ENCODE measurements at places on chromosomes 2 and 18. TPM values are rescaled to one million over a fixed set of nuclear protein-coding genes. Genes with fewer than 3 reads are reported as not detected.

DNA sequence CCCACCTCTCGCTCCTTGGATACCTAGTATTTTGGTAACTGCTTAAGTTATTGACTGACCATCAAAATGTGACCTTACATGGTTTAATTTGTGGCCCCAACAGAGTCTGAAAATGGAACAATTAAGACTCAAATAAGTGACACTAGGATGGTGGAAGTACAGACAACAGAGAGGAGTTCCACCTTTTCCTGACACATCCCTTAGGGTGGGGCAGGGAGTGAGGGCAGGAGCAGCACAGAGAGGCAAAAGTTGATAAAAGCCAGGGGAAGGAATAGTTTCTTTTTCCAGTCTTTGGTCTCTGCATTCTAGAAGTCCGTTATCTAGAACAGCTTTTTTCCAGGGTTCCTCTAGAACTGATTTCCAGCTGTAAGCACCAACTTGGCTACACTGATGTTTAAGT, 32.2 kb downstream of the FTCDNL1 start:
- DNase-seq: no peak

GRCh38 chr2:144042751-144043150, 477.2 kb downstream of the ZEB2 start:
- DNase-seq: no peak

DNA sequence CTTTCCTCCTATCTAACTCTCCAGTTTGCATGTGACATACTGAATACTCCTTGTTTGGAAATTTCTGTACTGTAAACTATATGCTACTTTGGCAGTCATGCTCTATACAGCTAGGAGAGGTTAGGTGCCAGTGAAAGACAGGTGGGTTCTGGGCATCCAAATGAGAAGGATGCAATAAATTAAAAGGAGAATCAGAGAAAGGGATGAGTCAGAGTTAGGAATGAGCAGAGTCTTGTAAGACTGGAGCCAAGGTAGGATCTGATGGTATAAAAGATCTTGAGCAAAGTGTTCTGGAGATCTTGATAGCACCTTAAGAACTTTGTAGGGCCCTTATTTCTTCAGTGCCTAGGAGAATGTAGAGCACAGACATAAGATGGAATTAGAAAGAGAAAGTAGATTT, 58.7 kb upstream of the STAM2 start:
- DNase-seq: no peak

DNA sequence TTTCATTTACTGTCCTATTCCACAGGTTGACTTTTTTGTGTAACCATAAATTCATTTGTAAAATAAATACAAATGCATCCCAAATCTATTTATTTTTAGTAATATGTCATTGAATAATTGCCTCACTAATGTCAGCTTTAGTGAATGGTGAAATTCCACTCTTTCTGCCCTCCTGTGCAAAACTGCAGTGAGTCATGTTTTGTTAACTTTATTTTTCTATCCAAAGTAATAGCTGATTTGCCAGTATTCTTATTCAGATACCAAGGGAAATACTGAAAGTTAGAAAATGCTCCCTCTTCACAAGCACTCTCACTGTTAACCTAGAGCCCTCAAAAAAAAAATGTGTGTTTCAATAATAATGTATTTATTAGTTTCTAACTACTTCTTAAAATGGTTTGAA, 322.8 kb downstream of the RIT2 start:
- DNase-seq: no peak

GRCh38 chr2:171523088-171524017, 1.1 kb downstream of the CYBRD1 start:
- peak; percentile 17 for DNase-seq

- no peak for DNase-seq
Measured at GRCh38 chr2:10002681-10003080, 40.7 kb upstream of the KLF11 start.

DNA sequence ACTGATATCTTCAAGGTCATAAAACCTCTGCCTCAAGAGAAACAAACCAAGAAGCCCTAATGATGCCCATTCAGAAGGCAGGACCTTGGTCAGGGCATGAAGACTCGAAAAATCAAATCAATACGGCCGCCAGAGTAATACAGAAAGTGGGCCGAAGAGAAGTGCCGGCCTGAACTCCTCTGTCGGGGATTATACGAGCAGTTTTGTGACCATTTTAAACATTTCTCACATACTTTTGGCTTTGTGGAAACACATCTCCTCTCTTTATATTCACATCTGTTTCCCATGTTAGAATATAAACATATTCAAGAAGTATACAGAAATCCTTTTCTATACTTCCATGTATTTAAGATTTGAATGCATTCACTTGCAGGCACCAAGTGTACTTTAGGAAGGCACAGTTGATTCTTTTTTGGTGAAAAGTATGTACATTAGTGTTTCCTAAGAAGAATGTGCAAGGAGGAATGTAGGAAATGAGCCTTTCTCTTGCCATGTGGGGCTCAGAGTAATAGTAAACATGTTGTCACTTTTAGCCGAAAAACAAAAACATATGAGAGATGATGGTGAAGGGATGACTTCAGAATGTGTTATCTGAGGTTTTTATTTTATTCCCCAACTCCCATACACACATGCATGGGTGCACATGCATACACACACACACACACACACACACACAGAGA, 707.9 kb upstream of the ID2 start:
- DNase-seq: no peak

- no peak for DNase-seq
Measured at GRCh38 chr2:129192117-129192516, 787.3 kb upstream of the RAB6C start.

- DNase-seq: no peak
Measured at GRCh38 chr2:240886023-240886565, 9.9 kb downstream of the MAB21L4 start.

- DNase-seq: no peak
Measured at GRCh38 chr2:455913-456312, 168.0 kb upstream of the ALKAL2 start.

DNA sequence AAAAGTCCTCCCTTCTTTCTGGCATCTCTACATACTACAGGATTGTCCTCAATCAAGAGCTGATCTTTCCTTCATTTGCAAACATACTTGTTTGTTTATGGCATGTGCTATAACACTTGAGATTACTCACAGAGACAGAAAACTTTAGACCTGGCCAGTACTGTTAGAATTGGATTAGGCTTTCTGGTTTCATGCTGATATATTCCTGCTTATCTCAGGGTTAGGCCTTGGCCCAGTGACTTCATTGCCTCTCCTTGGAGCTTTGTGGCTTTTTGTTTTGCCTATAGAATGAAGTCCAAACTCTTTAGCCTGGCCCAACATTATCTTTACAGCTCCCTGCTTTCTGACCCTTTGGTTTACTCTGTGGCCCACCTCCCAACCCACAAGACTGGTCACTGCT, 363.3 kb downstream of the ALK start:
- DNase-seq: no peak

DNA sequence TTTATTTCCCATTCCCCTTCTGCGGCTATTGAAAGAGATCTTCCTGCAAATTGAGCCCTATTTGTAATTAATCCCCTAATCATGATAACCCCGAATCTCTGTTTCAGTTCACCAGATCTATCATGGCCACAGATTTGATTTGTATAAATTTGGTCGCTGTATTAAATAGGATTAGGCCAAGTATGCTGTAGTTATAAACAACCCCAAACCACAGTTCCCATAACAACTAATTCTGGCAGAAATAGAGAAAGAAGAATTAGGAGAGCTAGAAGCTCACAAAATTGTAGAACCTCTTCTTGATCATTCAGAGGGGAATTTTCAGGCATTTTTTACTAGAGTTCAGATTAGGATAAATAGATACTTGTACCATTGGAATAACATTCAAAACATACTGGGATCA, 433.7 kb upstream of the TNP1 start:
- DNase-seq: no peak

DNA sequence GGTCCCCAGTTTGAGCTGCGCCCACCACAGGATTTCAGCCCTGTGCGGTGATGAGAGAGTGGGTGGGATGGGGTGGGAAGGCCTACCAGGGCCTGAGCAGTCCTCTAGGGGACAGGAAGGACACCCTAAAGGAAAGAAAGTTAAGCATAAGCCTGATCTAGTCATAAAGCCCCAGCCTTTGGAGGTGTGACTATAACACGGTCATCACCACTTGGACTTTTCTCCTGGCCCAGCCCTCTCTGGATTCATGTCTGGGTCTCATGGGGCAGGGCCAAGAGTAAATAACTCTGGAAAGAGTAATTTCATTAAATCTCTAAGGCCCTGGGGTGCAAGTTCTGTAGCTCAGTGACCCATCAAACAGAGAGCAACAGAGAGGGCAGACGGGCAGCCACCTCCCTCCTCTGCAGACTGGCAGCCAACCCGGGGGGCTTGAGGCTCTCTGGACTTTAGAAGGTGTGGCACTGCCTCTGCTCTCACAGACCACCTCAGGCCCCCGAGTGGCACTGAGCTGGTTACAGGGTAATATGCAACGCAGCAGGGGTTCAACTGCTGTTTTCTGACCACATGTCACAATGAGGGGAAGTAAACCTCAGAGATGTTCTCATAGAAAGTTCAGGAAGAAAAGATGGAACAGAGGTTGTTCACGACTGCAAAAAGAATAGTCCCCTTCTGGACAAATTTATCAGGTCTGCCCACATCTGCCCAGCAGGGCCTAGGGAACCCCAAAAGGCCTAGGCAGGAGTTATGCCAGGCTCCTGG, 41.5 kb downstream of the TGFA start:
- DNase-seq: no peak

DNA sequence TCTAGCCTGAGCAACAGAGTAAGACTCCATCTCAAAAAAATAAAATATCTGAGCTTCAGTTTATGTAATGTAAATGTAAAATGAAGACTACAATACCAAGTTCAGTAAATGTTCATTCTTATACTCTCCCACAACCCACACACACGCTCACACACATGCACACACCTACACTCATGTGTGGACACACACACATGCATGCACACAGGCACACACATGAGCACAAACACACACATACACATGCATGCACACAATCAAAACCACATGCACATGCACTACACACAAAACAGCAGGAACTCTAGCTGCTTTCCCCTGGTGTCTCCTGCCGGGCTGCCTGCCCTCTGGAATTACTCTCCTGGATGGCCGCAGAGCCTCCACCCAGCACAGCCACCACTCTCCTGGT, 90.6 kb downstream of the GFPT1 start:
- no peak for DNase-seq

DNA sequence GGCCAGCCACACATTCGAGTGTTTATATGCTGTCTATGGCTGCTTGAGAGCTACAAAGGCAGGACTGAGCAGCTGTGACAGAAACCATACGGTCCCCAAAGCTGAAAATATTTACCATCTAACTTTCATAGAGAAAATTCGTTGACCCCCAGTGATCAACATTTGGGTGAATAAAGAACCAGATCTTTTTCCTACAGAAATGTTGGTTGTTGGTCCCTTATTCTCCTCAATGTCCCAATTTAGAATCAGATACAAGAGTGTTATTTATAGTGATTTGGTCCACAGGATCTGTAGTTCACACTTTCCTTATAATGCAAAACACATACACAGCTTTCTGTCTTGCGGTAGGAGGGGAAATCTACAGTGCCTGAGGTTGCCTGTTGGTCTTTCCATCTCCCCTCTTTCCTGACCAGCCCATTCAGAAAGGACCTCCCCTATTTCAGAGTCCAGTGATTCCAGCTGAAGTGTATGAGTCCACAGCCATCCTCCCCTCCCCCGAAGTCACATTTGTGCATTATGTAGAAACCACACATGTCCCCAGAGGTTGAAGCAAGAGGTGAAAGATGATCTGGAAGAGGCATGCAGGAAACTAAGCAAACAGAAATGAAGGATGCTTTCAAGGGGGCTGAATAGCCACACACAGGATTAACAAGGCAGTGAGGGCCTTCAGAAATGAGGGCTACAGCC, 61.9 kb downstream of the SPRED2 start:
- DNase-seq: no peak

GRCh38 chr2:218285604-218286003, 6.7 kb downstream of the TMBIM1 start:
- no peak for DNase-seq

GRCh38 chr2:37869304-37869703, 55.8 kb upstream of the RMDN2 start:
- no peak for DNase-seq

- no peak for DNase-seq
Measured at GRCh38 chr2:215358891-215359575, 47.2 kb downstream of the ATIC start.

DNA sequence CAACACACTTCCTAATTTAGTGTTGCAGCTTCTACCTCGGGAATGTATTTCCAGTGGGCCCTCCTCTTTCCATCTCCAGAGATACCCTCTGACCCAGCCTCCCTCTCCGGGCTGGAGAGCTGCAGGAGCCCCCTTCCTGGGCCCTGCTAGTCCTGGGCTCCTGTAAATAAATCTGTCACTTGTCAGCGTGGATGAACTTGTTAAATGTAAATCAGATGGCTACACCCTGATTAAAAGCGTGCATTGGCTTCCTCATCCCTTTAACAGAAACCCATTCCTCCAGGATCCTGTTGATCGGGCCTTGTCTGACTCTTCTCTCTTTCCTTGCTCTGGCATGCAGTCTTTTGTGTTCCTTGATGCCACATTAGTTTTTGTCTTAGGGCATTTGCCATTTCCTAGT, 2.4 kb downstream of the ZNF236 start:
- no peak for DNase-seq

- DNase-seq: no peak
Measured at GRCh38 chr18:9429662-9429993, 45.7 kb upstream of the RALBP1 start.

DNA sequence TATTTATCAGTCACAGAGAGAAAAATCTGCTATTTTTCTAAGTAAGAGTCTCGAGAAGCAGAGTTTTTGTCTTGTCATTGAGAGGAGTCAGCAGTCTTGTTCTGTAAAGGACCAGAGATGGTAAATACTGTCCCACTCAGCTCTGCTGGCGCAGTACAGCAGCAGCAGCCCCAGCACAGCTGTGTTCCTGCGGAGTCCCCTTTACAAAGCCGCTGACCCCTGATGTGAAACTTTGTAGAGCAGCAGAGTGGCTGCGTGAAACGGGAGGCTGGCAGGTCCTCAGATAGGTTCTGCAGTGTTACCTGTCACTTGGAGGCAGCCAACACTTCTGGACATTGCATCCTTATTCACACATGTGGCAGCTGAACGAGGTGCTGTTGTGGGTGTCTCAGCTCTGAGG, 45.2 kb downstream of the TMEM185B start:
- no peak for DNase-seq

DNA sequence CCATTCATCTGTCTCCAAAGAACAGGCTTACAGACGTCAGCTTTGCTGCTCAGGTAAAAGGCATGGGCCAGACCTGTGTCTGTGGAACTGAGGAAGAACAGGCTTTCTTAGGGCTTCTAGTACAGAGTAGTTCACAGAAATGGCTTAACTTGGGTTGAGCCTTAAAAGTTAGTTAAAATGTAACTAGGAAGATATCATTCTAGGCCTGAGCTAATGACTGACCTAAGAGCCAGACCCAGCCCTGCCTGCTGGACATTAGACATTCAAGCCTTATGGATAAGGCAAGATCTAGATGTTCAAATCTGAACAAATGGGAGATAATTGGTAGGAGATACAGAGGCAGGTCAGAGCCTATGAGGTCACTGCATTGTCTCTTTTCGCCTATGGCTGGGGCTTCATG, 73.9 kb upstream of the SLC14A2 start:
- no peak for DNase-seq

- no peak for DNase-seq
Measured at GRCh38 chr2:9877026-9877425, 33.8 kb downstream of the TAF1B start.

GRCh38 chr2:195326537-195326936, 330.5 kb upstream of the SLC39A10 start:
- no peak for DNase-seq

- DNase-seq: peak; percentile 29
Measured at GRCh38 chr2:144517866-144518747, 1.8 kb downstream of the ZEB2 start.

The ITPRIPL1 gene
- 2.7 TPM for total RNA-seq

The OSBPL6 gene
- not detected for total RNA-seq

The PKDCC gene
- total RNA-seq: not detected

The ZBTB7C gene
- total RNA-seq: not detected

The NEU4 gene
- 0.10 TPM for total RNA-seq

The CD8B gene
- total RNA-seq: not detected

Data from activated B cell treated with CpG ODN at 0.5 μM for 24 hours (primary cell).